SIG-M5 (cell line): ENCODE measurements at places on chromosomes 2 and 18.

GRCh38 chr18:35635170-35635569, 53.6 kb downstream of the GALNT1 start:
- no peak for DNase-seq

GRCh38 chr2:137168552-137168951, 403.2 kb downstream of the THSD7B start:
- no peak for DNase-seq

DNA sequence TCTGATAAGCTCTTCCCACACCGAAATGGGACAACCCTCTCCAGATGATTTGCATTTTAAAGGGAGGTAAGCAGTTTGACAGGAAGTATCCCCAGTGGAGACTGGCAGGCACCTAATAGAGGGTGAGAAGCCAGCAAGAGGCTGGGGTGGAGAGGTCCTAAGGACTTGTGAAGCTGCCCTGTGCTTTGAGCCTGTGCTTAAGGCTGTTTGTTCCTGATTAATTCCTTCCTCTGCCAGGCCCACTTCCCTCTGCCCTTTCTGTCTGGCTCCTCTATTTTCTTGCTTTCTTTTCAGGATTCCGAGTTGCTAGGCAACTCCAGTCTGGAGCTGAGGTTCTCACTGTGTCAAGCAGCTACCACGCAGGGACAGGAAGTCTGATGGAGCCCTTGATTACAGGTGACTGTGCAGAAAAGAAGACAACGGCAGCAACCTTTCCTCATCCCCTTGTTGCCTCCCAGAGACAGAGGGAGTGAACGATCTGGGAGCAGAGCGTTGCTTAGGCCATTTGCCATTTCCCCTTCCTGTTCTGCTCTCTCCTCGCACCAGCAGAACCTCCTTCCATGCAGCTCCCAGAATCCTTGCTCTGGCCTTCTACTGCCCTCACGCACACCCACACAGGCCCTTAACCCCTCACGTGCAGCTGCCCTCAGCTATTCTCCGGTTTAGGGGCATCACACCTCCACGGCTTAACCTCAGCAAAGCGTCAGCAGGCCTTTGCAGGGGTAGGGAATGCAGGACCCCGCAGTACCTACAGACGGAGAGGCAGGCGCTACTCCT, 103.6 kb upstream of the CELF4 start:
- no peak for DNase-seq

GRCh38 chr2:202299712-202300111, 34.1 kb downstream of the NOP58 start:
- DNase-seq: no peak

GRCh38 chr2:196074631-196075030, 6.0 kb upstream of the DNAH7 start:
- DNase-seq: no peak

- DNase-seq: no peak
Observed at GRCh38 chr2:236671896-236672562, 102.4 kb downstream of the ACKR3 start.

- DNase-seq: no peak
Observed at GRCh38 chr2:130346741-130347066, 4.0 kb downstream of the IMP4 start.

DNA sequence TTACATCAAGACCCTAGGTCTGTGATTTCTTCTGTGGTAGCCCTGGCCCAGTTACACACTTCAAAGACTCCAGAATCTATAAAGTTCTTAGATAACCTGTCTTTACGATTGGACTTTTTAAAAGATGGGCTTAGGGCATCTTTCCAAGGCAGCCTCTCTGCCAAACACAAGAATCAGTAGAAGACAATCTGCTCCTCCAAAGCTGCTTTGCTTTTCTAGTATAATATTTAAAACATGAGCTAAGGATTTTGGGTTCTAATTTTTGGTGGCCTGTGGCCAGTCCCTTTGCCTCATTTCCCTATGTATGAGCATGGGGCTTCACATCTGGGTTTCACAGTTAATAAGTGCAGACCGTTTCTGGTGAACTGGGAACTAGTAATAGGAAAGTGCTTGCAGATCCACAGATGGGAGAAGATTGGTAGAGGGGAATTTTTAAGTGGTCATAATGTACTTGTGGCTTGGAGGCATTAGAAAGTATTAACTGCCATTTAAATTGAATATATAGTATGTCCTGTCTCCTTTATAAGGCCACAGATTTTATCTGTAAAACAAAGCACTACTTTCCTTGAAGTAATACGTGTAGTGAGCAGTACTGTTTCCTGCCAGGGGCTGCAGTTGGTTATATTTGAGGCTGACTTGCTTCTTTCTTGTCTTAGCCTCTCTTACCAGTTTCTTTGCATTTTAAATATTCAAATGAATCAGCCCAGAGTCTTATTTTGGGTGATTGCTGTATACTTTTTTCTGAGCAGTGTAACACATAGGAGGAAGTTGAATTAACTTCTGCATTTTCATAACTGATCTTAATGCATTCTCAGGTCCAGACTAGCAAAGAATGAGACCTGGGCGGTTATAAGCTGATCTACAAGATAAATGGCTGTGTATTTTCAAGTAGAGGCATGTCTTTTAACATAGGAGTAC, 1.5 kb downstream of the ARPC2 start:
- peak; percentile 49 for DNase-seq

GRCh38 chr2:88170472-88170892, 336 bp downstream of the THNSL2 start:
- no peak for DNase-seq

- DNase-seq: no peak
Observed at GRCh38 chr2:121240436-121240835, 44.6 kb downstream of the TFCP2L1 start.

DNA sequence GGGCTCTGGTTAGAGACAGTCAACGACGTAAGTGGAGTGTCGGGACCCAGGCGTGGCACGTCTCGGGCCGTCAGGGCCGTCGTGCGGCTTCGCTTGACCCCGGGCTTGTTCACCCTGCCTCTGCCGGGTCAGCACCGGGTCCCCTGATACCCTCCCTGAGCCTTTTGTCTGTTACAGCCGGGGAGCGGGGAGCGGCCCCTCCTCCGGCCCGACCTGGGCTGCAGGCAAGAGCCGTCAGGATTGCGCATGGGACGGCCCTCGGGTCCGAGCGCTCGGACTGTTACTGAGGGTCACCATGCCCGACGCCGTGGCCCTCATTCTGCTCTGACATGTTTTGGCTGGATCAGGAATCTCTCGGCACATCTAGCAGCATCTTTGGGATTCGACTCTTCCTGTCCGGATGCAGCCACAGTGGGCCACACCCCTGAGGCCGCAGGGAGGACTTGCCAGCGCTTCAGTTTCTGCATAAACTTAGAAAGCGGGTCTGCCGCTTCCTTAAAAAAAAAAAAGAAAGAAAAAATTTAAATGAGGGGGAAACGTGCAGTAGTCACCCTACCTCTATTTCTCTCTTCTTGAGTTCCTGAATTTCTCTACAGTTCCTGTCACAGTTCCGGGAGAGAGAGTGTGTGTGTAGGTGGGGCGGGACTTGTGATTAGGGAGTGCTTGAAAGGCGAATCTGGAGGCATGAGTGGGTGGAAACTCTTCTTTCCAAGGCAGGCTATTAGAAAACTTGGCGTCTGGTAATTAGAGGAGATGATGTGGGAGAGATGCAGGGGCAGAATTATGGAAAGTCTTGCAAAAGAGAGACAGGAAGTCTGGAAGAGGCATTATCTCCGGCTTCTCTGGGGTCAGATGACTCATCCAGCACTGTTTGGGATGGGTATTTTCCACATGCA, 909 bp downstream of the TMEM87B start:
- peak; percentile 54 for DNase-seq

DNA sequence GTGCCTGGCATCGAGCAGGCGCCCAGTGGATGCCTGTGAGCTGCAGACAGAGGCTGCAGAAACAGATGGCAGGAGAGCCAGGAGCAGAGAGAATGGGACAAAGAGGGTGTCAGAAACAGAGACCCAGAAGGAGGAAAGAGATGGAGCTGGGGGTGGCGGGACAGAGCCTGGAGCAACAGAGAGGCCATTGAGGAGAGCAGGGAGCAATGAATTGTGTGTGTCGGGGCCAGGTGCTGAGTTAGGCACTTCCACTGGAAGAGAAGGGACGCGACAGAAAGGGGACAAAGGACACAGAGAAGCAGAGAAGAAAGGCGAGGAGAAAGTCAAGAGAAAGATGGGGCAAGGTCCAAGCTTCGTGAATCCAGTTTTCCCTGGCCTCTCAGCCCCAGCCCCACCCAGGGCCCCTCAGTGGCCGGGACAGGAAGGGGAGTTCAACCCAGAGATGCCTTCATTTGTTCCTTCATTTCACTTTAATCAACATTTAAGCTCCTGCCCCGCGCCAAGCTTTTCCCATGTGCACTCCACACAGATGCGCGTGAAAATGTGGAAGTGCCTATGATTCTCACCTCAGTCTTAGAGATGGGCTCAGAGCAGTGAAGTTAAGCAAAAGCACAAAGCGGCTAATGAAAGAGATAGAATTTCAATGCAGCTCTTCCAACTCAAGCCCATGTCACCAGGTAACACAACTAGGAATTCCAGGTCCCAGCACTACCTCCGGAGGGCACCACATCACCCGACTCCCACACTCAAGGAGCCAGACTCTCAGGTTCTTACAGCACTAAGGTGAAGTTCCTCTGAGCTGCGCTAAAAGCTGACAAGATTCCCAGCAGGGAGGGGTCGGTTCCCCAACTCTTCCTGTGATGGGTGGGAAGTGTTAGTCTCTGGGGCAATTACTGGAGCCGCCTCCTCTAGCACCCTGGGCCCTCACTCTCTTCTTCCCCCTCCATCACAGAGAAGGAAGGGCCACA, 55.1 kb downstream of the TNS1 start:
- no peak for DNase-seq

- DNase-seq: no peak
Observed at GRCh38 chr2:176424746-176425145, 155.5 kb downstream of the MTX2 start.

- DNase-seq: no peak
Observed at GRCh38 chr2:195470622-195471021, 186.4 kb upstream of the SLC39A10 start.

DNA sequence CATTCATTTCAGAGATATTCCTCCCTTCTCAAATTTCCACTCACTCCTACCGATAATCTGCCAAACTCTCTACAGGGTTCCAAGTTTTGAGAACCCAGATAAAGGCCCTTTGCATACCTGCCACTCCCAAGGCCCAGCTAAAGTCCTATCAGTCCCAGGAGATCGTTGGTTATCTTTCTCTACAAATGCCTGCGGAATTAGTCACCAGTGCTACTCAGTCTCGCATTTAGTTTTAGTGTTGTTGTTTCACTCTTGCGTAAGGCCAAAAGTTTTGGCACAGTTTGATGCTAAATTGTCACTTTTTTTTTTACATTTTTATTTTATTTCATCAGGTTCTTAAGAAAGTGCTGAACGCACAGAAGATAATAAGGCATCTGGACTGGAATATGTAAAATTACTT, 29.2 kb upstream of the SETBP1 start:
- DNase-seq: no peak

DNA sequence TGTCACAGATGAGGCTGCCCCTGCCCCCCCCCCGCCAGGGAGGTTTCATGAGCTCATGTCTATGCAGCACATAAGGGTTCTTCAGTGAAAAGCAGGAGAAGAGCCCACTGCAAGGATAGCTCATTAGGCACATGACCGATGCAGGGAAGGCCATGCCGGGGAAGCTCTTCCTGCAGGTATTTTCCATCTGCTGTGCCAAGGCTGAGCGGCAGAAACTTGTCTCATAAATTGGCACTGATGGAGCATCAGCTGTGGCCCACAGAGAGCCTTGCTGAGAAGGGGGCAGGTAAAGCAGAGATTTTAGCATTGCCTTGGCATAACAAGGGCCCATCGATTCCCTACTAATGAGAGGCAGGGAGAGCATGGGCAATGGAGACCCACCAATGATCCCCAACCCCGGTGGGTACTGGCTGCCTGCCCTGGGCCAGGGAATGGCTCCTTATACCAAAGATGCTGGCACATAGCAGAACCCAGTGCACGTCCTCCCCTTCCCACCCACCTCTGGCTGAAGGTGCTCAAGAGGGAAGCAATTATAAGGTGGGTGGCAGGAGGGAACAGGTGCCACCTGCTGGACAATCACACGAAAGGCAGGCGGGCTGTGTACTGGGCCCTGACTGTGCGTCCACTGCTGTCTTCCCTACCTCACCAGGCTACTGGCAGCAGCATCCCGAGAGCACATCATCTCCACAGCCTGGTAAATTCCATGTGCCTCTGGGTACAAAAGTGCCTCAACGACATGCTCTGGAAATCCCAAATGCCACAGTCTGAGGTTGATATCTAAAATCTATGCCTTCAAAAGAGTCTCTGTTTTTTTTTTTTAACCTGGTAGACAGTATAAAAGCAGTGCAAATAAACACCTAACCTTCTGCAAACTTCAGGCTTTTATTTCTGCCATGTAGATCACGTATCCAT, 41.4 kb downstream of the STEAP3 start:
- DNase-seq: no peak

- DNase-seq: no peak
Observed at GRCh38 chr2:162215162-162215561, 28.1 kb downstream of the FAP start.

GRCh38 chr2:109629867-109630266, 15.7 kb downstream of the SOWAHC start:
- no peak for DNase-seq

- DNase-seq: no peak
Observed at GRCh38 chr2:19187323-19188020, 171.0 kb downstream of the OSR1 start.

GRCh38 chr2:190791347-190791975, 89.2 kb upstream of the GLS start:
- DNase-seq: no peak

DNA sequence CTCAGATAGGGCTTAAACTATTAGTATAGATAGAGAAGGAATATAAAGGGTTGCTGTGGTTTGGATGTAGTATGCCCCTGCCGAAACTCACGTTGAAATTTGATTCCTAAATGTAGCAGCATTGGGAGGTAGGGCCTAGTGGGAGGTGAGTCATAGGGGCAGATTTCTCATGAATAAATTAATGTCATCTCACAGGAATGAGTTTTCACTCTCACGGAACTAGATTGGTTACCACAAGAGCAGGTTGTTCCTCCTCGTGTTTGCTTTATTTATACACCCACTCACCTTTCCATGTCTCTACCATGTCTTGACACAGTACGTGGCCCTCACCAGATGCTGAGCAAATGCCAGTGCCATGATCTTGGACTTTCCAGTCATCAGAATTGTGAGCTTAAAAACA, 218.2 kb downstream of the RBM43 start:
- no peak for DNase-seq

GRCh38 chr18:49652881-49653724, 91.2 kb downstream of the LIPG start:
- no peak for DNase-seq

GRCh38 chr2:72015266-72015665, 132.4 kb downstream of the CYP26B1 start:
- no peak for DNase-seq

- DNase-seq: no peak
Observed at GRCh38 chr2:185391543-185391942, 347.1 kb upstream of the FSIP2 start.

DNA sequence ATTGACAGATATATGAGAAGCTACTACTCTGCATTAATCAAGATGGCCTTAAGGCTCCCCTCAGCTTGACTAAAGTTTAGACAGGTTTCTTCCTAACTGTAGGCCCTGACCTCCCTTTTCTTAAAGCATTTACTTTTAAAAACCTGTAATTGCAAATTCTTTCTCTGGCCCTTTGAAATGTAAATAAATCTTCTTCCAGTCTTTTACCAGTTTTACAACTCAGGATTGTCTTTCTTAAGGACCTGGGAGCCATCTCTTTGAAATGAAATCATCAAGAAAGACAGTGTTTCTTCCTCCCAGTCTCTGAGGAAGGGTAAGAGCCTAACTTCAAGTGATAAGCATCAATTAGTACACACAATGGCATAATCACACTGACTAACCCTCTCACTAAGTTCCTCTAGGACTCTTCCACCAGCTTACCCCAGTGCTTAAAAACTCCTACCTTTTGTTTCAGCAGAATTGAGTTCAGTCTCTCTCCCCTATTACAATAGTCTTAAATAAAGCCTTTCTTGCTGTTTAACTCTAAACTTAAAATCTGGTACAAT, 58.7 kb upstream of the CDH20 start:
- DNase-seq: no peak
